ENCODE measurements at places on chromosomes 7 and 10.

DNA sequence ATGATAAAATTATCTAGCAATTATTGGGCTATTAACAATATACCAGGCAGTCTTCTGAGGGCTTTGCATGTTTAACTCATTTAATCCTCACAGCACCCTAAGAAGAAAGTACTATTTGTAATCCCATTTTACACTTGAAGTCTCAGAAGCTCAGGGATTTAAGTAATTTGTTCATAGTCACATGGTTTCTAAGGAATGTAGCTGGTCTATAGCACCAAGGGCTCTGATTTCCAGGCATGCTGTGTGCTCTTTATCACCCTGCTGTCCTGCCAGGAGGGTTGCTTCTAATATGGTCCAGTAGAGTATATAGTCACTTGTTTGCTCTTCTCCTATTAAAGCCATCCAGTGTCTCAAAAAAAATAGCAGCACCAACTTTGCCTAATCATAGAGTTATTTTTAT lies 417.2 kb downstream of the PLXDC2 start:
- no peak for DNase-seq

DNA sequence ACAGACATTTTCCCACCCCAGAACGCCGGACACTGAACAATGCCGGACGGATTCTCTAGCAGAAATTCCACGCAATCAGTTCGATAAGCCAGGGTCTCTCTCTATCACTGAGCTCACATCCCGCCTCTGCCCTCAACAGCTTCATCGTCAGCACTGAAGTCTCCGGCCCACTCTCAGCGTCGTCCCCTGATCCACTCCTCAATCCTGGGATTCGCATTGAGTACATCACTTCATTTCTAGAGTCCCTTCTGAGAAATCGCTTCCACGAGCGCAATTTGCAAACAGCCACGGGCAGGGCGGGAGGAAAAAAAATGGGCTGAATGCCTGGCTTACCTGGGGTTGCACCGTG lies 365 bp downstream of the YME1L1 start:
- DNase-seq = peak; percentile 72

DNA sequence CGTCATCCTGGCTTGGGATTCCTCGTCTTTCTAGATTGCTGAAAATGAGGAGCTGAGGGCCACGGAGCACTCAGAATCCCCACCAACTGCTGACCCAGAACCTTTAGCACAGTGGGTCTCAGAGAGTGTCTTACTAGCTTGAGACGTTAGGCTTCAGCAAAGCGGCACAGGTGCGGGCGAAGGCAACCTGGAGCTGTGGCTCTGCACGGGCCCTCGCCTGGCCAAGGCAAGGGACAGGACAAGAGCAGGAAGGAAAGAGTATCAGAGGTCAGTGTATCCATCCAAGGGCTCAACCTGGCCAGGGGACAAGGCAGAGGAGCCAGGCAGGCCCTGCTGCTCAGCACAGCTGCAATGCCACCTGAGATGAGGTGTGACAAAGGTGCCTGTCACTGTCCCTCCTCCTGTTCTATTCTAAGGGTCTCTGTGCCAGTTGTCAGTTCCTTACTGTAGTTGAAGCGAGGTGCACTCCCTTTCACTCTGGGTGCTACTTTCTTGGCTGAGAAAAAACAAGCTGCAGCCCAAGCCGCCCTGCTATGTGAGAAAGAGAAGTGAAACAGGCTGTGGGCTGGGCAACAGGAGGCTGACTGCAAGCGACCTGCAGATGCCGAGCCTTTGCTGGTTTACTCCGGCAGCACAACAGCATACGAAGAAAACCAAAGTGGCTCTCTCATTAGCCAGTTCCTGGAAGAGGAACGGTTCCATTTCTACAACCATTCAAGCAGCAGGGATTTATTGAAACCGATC lies 33.3 kb upstream of the KDM7A start:
- no peak for DNase-seq

- no peak for DNase-seq
Measured at GRCh38 chr10:97226398-97226797, 40.6 kb upstream of the SLIT1 start.

DNA sequence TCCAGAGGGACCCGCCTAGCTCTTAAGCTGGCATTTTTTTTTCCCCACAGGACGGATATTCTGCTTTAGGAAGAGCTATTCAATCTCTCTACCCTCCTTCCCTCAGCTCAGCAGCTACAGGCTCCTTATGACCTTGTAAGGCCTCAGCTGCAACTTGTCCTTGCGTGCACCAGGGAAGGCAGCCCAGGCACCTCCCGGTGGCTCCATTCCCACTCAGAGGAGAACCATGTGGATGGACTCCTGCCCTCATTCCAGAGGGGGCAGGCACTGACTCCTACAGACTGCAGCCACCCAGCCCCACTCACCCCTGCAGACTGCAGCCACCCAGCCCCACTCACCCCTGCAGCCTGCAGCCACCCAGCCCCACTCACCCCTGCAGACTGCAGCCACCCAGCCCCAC lies 73.7 kb downstream of the ITIH5 start:
- DNase-seq = no peak

DNA sequence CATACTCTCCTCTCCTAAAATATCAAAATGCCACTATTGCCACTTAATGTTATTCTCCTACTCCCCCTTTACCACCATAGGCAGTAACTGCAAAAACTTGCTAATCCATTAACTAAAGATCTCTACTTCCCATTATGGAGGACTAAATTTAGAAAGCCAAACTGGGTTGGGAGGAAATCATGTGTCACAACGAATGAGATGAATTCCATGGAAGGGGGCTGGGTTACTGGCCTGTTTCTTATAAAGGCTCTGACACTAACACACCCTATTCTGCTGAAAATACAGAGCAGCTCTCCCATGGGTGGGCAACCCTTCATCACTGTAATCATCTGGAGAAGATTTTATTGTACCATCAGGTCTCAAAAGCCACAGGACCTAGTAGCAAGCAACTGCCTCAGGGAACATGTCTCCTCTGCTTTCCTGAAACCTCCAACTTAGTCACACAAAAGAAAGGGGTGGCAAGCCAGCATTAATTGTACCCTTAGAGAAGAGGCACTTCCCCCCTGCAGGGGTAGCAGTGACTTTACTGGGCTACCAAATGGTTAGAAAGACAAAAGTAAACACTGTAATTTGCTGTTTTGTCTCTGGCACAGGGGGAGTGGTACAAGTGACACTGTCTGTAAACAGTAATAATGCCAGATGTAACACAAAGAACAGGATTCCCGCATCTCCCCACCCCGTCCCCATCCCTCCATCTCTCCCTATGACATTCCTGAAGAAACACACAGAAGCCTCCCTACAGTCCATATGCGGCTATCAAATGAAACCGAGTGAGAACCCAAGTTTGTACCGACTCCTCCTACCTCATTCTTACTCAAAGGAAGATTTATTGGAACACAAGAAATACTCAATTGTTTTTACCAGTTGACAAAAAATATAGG lies 81.6 kb downstream of the ARMH3 start:
- DNase-seq = no peak

DNA sequence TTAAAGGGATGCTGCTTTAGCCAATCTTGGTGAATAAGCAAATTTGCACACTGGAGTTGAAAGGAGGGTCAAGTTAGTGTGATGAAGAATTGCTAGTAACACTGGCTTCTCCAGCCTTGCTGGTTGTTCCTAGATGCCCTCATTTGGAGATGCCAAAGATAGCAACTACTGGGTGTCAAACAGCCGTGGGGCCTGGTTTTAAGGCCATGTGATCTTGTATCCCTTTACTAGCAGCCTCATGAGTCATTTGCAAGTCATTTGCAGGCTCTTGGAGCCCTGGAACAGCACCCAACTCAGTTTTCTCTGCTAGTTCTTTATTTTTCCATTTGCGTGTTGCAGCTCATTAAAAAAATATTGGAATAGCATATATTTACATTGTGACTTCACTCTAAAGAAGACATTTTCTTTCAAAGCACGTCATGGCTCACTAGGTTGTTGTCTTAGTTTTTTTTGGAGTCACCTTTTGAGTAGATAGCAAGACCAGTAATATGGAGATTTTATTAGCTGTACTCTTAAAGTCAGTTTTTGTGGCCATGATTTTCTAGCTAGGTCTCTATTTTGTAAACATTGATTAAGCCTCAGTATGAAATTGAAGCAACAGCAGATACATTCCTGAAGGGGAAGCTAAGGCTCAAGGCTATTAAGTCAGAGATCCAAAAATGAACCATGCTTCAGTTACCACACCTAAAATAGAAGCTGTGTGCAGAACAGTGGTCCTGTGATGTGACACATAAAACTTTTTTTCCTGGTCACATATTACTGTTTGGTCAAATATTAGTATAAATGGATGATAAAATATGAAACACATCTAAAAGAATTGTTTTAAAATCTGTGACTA lies 1.3 kb downstream of the LSMEM1 start:
- DNase-seq = peak; percentile 86

GRCh38 chr7:57449904-57450303 lies at the start of gene ZNF716:
ZNF716 (plus strand) TSS chr7:57450177; CDS start chr7:57450289, 112 bp downstream.
- DNase-seq = no peak

DNA sequence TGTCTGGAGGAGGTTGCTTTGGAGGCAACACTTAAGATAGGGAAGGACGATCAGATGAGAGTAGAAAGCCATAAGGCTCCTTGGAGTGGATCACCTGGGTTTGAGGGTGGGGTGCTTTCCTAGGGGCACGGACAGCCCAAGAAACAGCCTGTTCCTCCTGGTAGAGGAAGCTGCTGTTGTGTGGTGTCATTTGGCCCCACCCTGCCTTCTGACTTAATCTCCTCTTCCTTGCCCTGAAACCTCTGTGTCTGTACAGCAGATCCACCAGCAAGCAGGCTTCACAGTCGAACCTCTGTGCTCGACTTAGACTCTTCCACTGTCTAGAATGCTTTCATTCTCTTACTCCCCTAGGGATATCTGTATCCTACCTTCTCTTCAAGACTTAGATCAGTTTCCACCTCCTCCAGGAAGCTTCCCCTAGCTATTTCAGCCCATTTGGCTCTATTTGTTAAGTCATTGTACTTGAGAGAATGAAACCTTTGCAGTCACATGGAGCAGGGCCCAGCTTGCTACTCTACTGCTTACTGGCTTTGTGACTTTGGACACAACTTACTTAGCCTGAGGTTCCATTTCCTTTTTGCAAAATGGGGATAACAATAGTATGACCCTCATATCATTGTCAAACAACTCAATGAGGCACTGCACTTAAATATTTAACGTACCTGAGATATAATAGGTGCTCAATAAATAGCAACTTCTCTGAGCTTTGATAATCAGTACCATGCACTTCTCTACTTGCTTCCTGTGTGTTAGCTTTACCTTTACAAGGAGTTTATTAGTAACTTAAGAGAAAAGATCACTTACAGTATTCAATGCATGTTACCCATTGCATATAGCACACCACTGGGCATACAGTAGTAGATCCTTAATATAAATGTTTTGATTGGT lies 5.0 kb downstream of the MXI1 start:
- no peak for DNase-seq

DNA sequence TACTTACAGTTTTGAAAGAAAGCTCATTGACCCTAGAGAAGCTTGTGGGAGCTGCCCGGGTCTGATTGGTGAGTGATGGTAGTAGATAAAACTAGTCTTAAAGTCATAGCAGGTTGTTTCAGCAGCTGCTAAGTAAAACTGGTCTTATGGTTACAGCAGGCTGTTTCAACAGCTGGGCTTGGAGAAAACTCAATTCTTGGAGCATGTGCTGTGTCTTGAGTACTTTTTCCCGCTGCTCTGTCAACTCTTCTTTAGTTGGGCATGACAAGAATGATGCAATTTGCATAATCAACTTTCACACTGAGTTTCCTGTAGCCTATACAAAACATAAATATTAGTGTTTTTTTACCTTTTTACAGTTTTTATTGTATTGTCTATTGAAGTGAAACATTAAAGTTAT lies 707.9 kb downstream of the AUTS2 start:
- DNase-seq = no peak

GRCh38 chr10:131821378-131822012 lies 79.3 kb upstream of the PPP2R2D start:
- no peak for DNase-seq

GRCh38 chr10:32225976-32226375 lies 121.0 kb downstream of the EPC1 start:
- no peak for DNase-seq

DNA sequence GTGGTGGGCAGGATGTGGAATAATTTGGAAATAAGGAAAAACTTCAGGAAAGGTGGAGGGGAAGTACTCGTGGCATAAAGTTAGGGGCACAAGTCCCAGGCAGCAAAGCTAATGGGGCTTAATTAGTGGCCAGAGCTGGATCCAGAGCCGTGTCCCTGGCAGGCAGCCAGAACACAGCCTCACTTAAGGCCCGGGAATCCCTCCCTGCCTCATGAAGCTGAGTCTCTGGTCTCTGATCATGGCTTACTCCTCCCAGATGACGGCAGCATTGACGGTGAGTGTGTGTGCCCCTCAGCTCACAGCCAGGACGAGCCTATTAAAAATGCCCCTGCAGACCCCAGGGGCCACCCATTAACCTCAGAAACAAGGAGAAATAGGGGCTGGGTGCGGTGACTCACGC lies 48.2 kb upstream of the NPTX2 start:
- DNase-seq = no peak

- DNase-seq = no peak
Measured at GRCh38 chr10:110717781-110718589, 73.8 kb downstream of the RBM20 start.

- no peak for DNase-seq
Measured at GRCh38 chr10:100811261-100811660, 65.9 kb downstream of the PAX2 start.

- no peak for DNase-seq
Measured at GRCh38 chr7:124689523-124689922, 76.1 kb downstream of the GPR37 start.

DNA sequence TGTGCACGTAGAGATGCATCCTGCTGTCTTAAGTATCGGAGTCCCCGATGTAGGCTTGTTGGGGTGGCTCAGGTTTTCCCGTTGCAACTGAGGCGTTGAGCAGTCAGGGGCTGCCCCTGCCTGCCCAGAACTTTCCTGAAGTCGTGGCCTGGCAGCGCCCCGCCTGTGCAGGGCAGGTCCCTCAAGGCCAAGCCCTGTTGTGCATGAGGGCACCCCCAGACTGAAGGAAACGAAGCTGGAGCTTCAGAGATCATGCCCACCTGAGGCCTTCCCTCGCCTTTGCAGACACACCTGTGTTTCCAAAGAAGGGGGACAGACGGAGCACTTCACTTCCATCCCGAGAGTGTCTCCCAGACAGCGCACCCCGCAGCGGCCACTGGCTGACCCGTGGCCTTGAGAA lies 121.1 kb downstream of the NKX6-2 start:
- DNase-seq = no peak

- no peak for DNase-seq
Measured at GRCh38 chr7:5296015-5296610, 13.4 kb downstream of the SLC29A4 start.

DNA sequence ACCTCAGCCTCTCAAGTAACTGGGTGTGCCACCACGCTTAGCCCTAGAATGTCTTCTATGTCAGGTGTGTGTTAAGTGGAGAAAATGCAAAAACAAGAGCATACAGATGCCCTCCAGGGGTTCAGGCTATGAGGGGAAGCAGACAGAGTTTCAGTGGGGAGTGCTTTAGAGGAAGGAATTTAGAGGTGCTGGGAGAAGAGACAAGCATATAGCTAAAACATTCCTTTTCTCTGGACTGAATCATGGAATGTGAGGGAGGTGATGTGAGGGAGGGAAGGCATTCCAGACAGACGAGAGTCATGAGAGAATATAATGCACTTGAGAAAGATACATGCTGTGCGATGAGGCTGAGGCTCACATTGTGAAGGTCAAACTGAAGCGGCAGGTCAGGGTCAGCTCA lies 6.6 kb upstream of the ZNF786 start:
- no peak for DNase-seq

Data from RKO (cell line).